MCF 10A (cell line): ENCODE measurements at places on chromosomes 16 and 17. TPM values are rescaled to one million over a fixed set of nuclear protein-coding genes. Genes with fewer than 3 reads are reported as not detected.
A peak's percentile ranks its signal among the peaks of the same experiment; 100 is the strongest.

DNA sequence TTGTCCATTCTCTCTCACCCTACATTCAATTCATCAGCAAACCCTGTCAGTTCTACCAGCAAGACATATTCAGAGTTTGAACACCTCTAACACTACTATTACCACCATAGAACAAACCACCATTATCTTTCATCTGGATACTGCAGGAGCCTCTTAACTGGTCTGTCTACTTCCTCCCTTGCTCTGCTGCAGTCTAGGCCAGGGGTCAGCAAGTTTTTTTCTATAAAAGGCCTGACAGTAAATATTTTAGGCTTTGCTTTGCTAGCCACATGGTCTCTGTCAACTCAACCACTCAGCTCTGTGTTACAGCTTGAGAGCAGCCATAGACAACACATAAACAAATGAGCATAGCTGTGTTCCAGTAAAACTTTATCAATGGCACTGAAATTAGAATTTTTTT, 13.8 kb downstream of the KCTD19 start:
- peak overlapping the region; percentile 71 for H3K27ac ChIP-seq
- H3K4me1 ChIP-seq, result peaks cover 16% of the 10 kb centered on the region
- H3K4me3 ChIP-seq, result no peak overlapping the region
- peaks cover 12% of the 10 kb centered on the region for H3K27me3 ChIP-seq
- no peak for DNase-seq

Gene ATP2C2
- not detected in 2 replicates for total RNA-seq

Gene HOXB6
- 0.37 TPM in 1 of 2 replicates, not detected in the other for total RNA-seq

Gene CCR7
- not detected in 2 replicates for total RNA-seq

Gene PRSS21
- total RNA-seq, result 16.4 TPM in 2 replicates
